Substantia nigra (tissue), 51 donors: ENCODE measurements at places on chromosomes 16 and 17.

DNA sequence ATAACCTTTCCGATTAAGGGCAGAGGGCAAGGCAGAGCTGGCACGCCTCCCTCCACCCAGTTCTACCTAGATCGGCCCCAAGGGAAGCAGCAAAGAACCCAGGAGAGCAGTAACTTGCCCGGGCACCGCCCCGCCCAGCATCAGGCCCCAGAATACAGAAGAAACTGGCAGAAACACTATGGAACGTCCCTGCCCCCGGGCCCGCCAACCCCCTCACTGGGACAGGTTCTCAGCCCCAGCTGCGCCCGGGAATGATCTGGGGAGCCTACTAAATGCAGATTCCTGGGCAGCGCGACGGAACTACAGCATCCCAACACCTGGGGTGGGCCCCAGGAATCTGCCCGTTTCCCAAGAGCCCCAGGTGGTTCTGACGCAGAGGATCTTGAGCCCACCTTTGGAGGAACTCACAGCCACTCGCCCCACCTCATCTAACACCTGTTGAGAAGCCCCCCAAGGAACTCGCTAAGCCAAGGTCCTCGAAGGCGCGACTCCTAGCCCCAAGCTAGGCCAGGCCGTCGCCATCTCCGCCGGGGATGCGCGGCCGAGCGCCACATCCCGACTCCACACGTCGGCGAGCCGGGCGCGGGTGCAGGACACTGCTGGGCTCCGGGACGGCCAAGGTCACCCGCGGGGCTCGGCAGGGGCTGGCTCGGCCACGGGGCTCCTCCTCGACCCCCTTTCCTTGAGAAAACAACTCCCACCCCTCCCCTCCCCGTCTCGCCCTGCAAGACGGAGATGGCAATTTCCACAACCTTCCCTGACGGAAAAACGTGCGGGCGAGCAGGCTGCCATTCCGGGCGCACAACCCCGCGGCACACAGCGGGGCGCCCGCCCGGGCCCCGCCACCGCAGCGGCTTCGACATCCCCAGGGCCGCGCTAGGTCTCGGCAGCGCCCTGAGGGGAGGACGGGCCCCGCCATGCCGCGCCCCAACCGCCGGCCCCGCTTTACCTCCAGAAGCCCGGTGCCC, 913 bp downstream of the CDIP1 start:
- DNase-seq, result no peak

GRCh38 chr17:76537288-76537577, 276 bp downstream of the CYGB start:
- no peak for DNase-seq

DNA sequence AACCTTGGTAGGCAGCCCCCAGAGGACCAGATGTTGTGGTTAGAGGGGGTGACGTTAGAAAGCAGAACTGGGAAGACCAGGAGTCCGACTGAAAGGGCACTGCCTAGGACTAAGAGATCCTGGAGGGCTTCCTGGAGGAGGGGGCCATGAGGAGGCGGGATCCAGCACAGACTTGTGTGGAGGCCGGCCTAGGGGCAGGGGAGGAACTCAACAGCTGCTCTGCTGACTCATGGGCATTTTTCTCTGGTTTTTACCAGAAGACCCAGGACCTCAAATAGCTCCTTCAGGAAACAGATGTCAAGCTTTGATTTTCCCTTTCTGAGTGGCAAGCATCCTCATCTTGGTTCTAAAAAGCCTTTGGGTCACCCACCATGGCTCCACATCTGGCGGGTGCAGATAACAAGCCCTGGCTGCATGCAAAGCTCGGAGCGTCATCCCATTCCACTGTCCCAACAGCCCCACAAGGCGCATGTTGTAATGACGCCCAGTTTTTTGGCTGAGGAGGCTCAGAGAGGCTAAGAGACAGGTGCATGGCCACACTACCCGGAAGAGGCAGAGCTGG, 29.0 kb downstream of the IL21R start:
- no peak for DNase-seq

- no peak for DNase-seq
Measured at GRCh38 chr17:51647826-51648225, 387.5 kb downstream of the UTP18 start.

- DNase-seq, result no peak
Measured at GRCh38 chr16:4687946-4688673, 5.3 kb upstream of the NUDT16L1 start.

- no peak for DNase-seq
Measured at GRCh38 chr17:4833941-4834680, 971 bp downstream of the MINK1 start.

DNA sequence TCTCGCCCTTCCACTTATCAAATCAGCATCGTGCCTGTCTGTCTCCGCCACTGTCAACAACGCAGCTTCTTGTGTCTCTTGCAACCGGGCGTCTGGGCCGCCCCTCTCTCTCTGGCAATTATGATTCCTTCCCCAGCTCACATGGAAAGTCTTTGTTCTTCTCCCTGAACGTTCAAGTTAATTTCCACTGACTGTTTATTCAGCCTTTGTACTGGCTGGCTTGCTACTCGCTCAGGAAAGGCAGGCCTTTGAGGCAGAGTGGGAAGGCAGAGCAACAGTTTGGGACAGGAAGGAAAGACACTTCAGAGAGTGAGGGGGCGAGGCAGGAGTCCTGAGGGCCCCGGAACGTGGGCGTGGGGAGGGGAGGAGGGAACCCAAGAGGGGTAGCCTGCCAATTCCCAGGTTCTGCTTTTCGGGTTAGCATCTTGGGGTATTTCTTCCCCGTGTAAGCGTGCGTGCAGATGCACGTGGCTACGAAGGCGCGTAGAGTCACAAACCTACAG, 50.8 kb downstream of the AKAP1 start:
- no peak for DNase-seq

GRCh38 chr16:68488554-68488953, 40.2 kb upstream of the SMPD3 start:
- no peak for DNase-seq

DNA sequence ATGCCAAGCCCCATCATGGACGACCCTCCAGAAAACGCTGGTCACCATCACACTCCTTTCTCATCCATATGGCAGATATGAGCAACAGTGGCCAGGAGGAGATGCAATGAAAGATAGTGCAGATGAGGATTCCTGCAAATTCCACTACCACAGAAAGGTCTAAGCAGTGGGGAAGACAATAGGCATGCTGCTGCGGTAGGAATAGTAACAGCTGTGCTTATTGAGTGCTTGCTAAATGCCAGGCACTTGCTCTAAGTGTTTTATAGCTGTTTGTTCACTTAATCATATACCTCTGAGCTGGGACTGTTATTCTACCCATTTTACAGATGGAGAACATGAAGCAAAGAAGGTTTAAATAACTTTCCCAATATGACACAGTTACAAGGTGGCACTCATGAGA, 46.6 kb upstream of the AKAP1 start:
- no peak for DNase-seq

GRCh38 chr17:68356949-68357455, 65.7 kb downstream of the ARSG start:
- DNase-seq, result no peak

- no peak for DNase-seq
Measured at GRCh38 chr16:27238016-27238587, 30.5 kb downstream of the NSMCE1 start.

GRCh38 chr17:37732316-37732715, 12.5 kb downstream of the HNF1B start:
- DNase-seq, result no peak

GRCh38 chr16:80991792-80992430, 14.8 kb downstream of the CMC2 start:
- DNase-seq, result no peak

GRCh38 chr17:76369379-76369778, 15.0 kb upstream of the SPHK1 start:
- no peak for DNase-seq

DNA sequence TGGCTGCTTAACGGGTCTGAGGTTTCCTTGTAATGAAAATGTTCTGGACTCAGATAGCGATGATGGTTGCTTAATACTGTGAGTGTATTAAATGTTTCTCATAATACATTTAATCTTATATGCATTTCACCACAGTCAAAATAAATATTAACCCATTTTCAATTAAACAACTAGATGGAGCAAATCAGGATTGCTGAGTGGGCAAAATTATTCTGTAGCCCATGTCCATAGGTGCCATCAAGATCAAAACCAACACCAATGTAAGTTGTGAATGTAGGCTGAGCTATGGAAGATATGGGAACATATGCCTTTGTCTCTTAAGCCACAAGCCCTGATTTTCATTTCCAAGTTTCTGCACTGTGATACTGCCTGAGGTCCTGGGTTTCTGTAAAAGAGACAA, 572.6 kb upstream of the EEF2KMT start:
- DNase-seq, result no peak

DNA sequence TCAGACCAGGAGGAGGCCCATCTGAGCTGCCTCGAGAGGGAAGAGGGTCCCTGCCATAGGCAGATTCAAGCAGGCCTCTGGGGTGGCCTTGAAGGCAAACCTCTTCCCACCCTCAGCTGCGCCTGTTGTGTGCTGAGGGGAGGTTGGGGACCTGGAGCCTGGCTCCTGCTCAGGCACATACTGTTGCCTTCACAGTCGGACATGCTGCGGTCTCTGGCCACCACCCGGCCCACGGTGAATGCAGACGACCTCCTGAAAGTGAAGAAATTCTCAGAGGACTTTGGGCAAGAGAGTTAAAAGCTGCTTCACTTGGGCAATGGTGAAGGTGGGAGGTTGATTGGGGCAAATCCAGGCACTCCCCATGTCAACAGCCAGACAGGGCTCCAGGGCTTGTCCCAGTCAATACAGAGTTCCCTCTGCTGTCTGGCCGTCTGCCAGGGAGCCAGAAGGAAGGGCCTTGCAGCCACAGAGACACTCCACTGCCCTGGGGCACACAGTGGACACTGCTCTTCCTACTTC, 6.3 kb downstream of the PDF start:
- no peak for DNase-seq

- no peak for DNase-seq
Measured at GRCh38 chr16:88601313-88602036, 31.3 kb downstream of the ZC3H18 start.

GRCh38 chr16:56399486-56399885, 25.9 kb downstream of the AMFR start:
- no peak for DNase-seq

DNA sequence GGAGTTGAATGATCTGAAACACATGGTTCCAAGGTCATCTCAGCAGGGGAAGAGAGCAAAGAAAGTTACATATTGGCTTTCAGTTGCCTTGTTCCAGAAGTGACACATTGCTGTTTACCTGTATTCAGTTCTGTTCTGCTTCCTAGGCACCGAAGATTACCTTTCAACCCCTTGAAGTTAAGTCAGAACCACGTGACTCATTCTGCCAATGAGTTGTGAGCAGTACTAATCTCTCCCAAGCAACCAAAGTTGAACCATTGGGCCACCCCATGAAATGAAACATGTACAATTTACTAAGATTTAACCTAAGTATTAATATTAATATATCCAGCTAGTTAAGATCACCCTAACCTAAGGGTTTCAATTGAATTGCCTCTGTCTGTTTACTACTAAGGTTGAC, 439.2 kb upstream of the MAF start:
- no peak for DNase-seq

DNA sequence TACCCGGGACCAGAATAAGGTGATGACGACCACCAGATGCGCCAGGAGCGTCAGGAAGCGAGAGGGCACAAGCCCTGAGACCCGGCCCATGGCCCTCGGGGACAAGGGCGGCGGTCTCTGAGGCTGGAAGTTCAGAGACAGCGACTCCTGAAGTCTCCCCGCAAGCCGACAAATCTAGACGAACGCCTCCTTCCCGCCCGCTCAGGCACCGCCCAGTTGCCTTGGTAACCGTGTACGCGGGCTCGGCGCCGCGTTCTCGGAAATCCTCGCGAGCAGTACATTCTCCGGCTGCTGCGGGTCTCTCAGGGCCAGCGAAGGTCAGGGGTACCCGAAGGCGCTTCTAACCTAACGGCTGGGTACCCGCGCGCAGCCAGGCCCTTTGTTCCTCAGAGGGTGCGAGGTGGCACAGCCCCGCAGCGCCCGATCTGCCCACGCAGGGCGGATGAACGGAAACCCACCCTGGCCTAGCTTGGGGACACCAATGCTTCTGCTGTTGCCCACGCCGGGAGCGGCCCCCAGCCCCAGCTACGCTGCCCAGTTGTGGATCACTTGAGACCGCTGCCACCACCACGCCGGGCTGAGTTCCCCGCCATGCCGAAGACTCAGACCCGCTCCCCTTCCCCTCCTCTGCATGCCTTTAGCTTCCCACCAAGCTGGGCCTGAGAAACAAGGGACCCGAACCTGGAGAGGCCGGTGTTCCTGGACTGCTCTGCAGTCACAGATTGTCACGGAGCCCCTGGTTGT, at the start of gene TMEM107:
Gene TMEM107, minus strand, starts transcription at position 184 of the 744 bp plus-strand sequence. Its CDS starts 94 bp downstream, at position 90.
- peak; percentile 67 for DNase-seq

- no peak for DNase-seq
Measured at GRCh38 chr16:89633064-89633631, 19.7 kb downstream of the DPEP1 start.

DNA sequence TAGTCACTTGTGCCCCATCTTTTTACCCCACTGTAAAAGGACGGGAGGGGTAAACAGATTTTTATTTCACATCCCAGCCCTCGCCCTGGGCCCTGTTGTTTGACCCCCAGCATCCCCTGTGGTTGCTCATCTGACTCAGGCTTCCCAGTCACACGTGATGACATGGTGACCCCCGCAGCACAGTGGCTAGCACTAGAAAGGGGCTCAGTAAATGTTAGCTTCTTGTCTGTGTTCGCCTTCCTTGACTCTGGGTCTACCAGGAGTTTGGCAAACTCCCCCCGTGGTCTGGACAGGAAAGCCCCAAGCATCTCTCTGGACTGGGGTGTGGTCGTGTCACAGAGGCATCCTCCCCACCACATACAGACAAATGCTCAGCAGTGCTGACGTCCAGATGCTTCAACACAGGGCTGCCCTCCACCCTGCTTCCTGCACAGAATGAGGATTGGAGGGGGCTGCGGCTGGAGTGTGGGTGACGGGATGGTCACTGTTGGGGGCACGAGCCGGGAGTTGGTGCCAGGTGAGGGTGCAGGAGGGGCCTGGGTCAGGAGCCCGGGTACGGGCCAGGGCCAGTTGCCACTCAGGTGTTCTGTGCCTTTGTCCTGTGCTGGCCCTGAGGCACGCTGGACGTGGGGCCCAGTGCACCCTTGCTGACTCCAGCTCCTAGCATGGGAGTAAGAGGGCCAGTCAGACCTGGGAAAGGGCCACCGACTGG, 69.1 kb downstream of the METRNL start:
- no peak for DNase-seq

- no peak for DNase-seq
Measured at GRCh38 chr17:50187394-50187725, 14.1 kb downstream of the COL1A1 start.

DNA sequence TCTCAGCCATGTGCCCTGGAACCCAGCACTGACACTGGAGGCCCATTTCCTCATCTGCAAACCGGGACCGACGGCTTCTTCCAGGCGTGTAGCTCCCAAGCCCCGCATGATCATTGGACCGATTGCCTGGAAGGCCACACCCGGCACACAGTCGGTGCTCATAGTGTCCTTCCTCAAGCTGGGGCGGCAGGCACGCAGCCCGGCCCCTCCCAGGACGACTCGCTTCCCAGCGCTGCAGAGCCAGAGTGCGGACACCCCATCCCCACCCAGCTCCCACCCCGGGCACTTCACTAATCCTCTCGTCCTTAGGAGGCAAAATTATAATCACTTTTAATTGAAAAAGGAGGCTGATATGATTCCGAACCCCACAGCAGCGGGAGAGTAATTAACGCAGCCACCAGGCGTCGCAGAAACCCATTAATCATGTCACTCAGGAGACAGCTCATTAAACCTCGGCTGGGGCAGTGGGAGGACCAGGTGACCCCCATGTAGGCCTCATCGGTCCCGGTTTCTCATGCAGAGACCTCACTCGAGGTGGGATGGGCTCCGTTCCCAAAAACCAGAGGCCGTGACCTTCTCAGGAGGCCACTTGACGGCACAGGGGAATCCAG, 33.1 kb downstream of the ZNF469 start:
- no peak for DNase-seq
